NCI-H524 treated with DMSO at 0.1 percent for 48 hours (cell line): ENCODE measurements at places on chromosomes 1 and 21.

GRCh38 chr1:213884942-213885341 is 102.8 kb upstream of the PROX1 start:
- no peak for DNase-seq

GRCh38 chr1:52111492-52111891 is 30.4 kb upstream of the ZFYVE9 start:
- DNase-seq, result no peak

DNA sequence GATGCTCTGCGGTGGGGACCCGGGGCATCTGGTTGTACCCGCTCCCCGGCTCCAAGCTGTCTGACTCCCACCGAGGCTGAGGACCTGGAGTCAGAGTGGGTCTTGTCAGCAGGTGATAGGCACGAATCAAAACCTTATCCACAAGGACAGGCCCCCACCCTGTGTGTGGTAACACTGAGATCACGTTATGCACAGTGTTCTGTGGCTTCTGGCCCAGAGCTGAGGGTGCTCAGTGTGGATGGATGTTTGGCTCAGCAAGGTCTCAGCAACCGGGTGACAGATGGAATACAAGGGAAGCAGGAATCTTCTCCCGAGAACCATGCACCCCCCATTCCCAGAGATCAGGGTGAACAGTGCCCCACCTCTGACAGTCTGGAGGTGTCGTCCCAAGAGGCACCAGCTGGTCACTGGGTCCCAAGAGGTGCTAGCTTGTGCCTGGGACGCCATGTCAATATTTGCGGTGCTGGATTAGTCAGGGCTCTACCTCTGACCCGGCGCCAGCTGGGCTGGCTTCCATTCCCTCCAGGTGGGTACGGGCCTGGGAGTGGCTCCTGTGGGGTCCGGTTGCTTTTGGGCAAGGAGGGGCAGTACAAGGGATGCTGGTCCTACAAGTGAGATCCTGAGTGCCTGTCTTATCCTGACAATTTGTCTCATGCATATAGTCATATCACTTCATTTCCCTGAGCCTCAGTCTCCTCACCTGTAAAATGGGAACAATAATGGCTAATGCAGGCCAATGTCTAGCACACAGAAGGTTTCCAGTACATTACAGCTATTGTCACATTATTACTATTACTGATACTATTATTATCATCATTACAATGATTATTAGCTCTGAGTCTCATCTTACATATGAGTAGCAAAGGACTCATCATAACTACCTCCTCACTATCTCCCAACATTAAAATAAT is 957 bp downstream of the CAPN9 start:
- no peak for DNase-seq

DNA sequence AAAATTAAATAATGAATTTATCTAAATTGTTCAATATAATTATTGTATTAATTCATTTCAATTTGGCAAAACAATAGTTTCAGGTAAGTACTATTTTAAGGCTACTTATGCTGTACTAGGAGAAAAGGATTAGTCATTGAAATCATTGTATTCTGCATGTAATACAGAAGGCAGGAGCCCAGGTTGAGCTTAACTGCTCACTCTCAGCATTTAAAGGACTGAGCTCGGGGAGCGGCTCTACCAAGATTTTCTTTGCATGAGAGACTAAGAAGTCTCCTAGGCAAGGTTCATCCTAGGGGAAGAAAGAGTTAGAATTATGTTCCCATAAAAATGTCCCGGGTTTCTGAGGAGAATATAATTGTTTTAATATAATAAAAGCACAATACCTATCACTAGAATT is 112.5 kb downstream of the CYYR1 start:
- DNase-seq, result no peak

- DNase-seq, result no peak
Measured at GRCh38 chr1:181783208-181783607, 278.3 kb downstream of the ZNF648 start.

GRCh38 chr1:164562511-164562910 is 3.5 kb downstream of the PBX1 start:
- no peak for DNase-seq

GRCh38 chr1:18299441-18300338 is 181.0 kb upstream of the KLHDC7A start:
- DNase-seq, result peak; percentile 2

GRCh38 chr1:167082511-167083027 is 7.6 kb downstream of the GPA33 start:
- DNase-seq, result peak; percentile 13

GRCh38 chr1:208933984-208934525 is 649.5 kb upstream of the CAMK1G start:
- no peak for DNase-seq
